ENCODE measurements at places on chromosomes 7 and 10.

DNA sequence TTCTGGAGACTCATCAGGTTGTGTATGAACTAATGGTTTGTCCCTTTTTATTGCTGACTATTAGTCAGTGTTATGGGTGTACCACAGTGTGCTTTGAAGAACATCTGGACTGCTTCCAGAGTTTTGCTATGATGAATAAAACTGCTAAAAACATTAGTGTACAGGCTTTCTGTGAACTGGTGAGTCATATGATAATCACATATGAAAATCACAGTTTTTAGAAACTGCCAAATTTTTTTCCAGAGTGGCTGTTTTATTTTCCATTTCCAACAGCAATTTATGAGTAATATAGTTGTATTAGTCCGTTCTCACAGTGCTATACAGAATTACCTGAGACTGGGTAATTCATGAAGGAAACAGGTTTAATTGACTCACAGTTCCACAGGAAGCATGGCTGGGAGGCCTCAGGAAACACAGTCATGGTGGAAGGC is 281.2 kb upstream of the VSTM2A start:
- DNase-seq: no peak

GRCh38 chr7:139648941-139649425 is 125.5 kb downstream of the CLEC2L start:
- DNase-seq: no peak

GRCh38 chr10:62005687-62006086 is 104.2 kb downstream of the ARID5B start:
- DNase-seq: no peak

DNA sequence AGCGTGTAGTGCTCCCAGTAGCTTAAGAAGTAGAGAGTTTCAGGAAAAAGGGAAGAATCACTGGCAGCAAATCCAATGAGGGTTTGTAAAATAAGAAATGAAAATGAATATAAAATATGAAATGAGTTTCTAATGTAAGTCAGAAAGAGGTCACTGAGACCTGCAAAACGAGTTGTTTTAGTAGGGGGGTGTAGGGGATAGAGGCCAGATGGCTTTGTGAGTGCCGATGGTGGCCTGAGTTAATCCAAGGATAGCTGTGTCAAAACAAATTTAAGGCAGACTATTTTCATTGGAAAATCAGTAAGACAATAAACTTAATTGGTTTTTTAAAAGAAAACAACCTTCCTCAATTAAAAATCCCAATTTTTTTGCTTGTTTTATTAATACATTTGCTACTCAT is 745 bp upstream of the ASB15 start:
- DNase-seq: no peak

DNA sequence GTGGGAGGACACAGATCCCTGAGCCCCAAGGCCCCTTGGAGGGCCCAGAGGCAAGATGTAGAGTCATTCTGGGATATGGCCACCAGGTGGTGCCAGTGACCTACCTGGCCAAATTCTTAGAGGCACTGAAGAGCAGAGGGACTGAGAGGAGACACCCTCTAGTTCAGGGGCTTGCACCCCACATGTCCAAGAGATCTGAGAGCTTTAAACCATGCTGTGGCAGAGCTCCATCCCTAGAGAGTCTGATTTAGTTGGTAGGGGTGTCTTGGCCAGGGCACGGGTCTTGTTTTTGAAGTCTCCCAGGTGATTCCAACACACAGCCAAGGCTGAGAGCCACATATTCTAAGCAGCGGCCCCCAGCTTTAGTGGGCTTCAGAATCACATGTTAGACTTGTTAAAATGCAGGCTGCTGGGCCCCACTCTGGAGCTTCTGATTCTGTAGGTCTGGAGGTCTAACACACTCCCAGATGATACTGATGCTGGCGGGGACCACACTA is 52.5 kb downstream of the PRF1 start:
- peak; percentile 72 for DNase-seq

GRCh38 chr7:128135515-128136214 is 104.4 kb upstream of the LRRC4 start:
- DNase-seq: peak; percentile 75

GRCh38 chr10:61589547-61590243 is 73.0 kb upstream of the CABCOCO1 start:
- no peak for DNase-seq

- no peak for DNase-seq
Measured at GRCh38 chr10:64376167-64376566, 855.0 kb downstream of the REEP3 start.

- DNase-seq: no peak
Measured at GRCh38 chr10:29022513-29022912, 266.4 kb upstream of the LYZL1 start.
